ENCODE measurements at places on chromosomes 12 and 14.

DNA sequence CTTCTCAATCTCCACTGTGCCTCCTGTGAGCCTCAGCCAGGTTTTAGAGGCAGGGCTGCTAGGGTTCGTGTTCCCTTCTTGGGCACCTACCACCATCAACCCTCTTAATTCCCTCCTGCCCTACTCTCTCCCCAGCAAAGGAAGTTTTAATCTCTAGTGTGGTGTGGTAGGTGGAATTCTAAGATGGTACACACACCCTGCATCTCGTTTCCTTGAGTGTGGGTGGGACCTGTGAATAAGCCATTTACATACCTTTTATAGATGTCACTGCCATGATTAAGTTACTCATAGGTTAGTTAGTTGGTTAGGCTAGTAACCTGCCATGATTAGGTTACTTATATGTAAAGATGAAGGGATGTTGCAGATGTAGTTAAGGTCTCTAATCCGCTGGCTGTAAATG is 114.8 kb upstream of the VRK1 start:
- DNase-seq, result no peak

DNA sequence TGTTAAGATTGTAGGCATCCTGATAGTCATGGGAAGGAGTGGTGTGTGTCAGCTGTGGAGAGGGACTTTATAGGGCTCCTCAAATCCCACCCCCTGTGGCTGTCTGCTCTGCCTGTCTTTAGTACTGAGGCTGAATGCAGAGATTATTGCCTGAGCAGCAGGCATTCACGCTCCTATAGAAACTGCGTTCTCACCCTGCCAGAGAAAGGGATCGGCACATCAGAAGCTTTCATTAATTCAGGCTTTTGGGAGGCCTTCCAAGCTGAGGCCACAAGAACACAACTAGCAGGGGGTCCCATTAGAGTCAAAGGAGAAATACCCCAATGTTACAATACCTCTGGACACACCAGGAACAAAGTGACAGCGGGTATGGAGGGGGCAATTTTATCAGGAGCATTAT is 12.6 kb downstream of the KCNK10 start:
- no peak for DNase-seq

DNA sequence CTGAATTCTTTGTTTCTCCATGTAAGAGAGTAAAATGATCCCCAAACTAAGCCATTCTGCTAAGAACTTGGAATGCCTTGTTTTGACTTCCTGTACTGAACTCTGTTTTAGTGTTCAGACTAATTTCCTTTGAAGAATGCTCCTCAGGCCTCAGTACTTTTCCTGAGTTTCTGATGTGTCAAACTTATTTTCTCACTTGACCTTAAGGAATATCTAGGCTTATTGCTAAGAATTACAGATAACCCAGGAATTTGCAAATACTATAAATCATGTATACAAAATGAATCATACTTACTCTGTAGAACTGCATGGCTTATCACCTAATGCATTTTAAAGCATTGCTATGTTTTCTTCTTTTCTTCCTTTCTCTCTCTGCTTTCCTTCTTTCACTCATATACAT is 93.1 kb upstream of the PKP2 start:
- no peak for DNase-seq

- DNase-seq, result peak; percentile 62
Measured at GRCh38 chr12:11875414-11875935, 195.3 kb upstream of the BCL2L14 start.

- no peak for DNase-seq
Measured at GRCh38 chr14:93481758-93482157, 51.0 kb downstream of the UNC79 start.

DNA sequence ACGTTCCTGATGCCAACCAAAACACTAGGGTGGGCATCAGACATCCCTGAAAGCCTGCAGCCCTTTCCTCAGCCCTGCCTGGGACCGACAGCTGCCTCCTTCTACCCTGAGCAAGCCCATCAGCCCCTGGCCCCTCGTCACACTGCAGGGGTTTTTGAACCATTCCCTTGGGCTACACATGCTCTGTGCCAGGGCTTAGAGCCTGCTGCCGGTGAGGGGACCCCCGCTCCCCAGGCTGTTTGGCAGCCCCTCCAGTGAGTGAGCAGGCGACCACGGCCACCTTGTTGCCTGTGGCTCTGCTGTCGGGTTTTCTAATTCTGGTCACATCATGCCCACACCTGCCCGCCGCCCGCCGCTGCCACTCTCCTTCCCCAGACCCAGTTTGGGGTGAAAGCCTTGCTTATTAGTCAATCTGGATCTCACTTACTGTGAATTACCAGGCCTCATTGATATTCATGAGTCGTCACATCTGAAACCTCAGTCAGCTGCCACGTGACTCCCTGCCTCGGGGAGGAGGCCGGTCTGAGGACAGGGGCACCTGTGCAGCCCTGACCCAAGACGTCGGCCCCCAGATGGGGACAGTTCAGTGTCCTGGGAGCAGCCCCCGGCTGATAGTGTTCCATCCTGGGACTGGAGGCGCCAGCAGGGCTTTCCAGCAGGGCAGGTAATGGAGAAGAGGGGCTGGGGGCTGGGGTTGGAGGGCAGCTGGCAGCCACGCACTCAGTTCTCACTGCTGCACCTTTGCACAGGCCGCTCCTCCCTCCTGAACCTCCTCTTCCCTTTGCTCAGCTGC is 163.0 kb downstream of the RBM19 start:
- DNase-seq, result no peak

- DNase-seq, result no peak
Measured at GRCh38 chr12:49924628-49925246, 21.0 kb upstream of the FAIM2 start.

DNA sequence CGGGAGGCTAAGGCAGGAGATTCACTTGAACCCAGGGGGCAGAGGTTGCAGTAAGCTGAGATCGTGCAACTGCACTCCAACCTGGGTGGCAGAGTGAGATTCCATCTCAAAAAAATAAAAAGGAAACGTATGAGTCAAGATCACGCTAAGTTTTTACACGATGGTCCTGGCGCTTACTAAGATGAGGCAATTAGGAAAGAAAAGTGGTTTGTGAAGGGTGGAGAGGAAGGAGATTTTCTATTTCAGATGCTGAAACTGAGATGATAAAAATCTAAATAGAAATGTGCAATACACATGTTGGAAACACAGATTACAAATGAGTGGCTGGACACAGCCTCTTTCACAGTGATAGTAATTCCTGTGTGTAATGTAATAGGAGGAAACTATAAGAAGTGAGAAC is 63.2 kb downstream of the KDM5A start:
- DNase-seq, result no peak

- DNase-seq, result no peak
Measured at GRCh38 chr14:68886109-68886434, 93.0 kb downstream of the ACTN1 start.

- DNase-seq, result no peak
Measured at GRCh38 chr12:24913130-24913529, 35.8 kb downstream of the BCAT1 start.

GRCh38 chr12:91902860-91903683 is 242.6 kb downstream of the BTG1 start:
- no peak for DNase-seq

- DNase-seq, result no peak
Measured at GRCh38 chr12:1878695-1879094, 39.8 kb downstream of the CACNA2D4 start.

DNA sequence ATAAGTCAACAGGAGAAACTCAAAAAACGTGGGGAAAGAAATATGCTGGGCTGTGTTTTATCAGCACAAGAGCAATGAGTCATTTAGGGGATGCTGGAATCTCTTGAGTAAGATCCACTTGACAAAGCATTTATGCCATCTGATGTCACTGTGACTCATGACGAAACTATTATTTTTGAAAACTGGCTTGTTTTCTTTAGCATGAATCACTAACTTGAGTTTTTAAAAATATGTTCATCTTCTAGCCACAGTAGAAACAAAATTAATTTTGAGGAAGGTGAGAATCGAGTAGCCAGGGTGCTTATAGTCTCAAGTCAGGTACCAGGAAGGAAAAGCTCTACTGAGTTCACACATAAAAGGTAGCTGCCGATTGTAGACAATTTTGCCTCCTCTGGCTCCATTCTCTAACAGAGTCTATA is 456.2 kb upstream of the MGAT4C start:
- DNase-seq, result peak; percentile 29

- DNase-seq, result no peak
Measured at GRCh38 chr14:34460841-34461240, 1.2 kb downstream of the SPTSSA start.

DNA sequence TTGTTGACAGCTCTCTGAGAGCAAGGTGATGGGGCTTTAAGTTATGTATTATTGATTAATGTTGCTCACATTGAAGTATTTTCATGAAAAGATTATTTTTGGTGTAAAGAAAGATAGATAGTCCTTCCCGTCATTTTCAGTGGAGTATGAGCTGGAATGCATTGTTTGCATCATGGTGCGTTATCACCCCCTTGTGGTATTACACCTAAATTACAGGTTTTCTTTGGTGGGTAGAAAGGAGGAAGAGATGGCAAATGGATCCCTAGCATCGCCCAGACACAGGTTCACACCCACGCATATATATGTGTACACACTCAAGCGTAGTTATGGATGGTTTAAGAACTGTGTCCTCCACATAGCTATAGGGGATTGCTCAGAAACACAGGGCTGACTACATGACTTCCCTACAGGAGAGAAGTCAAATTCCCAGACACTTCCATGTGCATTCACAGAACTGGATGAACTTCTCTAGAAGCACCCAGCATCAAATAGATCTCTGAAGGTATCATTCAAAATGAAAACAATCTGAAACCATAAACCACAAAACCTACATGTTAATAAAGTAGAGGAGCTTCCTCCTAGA is 14.4 kb upstream of the SERPINA10 start:
- no peak for DNase-seq

- no peak for DNase-seq
Measured at GRCh38 chr14:77322250-77322902, 1.5 kb downstream of the GSTZ1 start.

- no peak for DNase-seq
Measured at GRCh38 chr12:88309546-88309945, 167.4 kb downstream of the TMTC3 start.

DNA sequence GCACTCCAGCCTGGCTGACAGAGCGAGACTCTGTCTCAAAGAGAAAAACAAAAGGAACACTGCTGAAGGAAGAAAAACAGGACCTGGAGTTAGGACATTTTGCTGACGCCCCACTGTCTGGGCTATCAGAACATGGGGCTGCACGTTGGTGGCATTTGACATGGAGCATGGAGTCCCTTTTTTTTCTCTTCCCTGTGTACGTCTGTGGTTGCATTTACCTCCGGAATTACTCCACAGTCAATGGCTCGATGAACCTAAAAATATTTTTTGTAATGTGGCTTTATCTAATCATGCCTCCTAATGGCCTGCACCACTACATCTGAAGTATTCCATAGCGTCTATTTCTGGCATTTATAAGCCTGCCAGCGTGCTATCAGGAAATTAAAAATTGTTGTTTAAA is 30.7 kb downstream of the TESC start:
- no peak for DNase-seq

GRCh38 chr12:60100852-60101251 is 505.0 kb downstream of the SLC16A7 start:
- peak; percentile 3 for DNase-seq

GRCh38 chr12:58419905-58420304 is 478.5 kb downstream of the ATP23 start:
- no peak for DNase-seq

DNA sequence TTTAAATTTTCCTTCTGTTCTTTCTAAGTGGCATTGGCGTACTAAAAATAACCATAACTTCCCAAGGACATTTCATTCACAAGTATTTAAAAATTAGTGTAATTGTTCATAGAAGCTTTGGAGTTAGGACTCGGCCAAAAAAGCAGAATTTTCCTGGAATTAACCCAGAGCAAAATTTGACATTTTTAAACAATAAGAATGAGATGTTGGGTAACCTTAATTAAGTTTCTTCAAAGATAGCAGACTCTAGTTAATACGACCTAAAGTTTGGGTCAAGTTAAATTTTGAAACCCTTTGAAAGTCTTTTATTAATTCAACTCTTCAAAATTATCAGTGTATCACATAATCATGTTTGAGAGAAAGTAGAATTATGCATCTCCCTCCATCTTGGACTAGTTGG is 118.3 kb downstream of the AKAP6 start:
- DNase-seq, result no peak

- DNase-seq, result no peak
Measured at GRCh38 chr12:121925358-121925695, 6.9 kb downstream of the CFAP251 start.

DNA sequence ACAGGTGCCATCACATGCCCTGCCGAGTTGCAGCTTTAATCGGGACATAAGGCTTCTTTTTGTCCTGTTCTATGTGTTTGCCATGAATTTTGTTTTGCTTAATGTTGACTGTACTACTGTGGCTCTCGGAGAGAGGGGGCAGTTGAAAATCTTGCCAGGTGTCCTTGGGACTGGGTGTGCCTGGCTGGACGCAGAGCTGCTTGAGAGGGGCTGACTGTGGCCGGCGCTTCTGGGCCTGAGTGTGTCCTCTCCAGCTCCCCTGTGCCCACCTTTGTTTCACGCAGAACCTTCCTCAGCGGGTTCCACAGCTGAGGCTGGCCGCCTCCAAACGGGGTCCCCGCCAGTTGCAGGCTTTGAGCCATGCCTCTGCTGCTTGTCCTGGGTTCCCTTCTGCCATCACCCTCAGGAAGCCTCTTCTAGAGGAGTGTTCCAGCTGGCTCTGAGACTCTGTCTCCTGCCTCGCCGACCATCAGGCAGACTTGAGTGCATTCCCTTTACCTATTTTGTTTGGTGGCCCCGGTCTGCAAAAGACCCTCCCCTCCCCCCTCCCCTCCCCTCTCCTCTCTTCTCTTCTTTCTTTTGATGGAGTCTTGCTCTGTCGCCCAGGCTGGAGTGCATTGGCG is 49.7 kb downstream of the DDX51 start:
- DNase-seq, result no peak

DNA sequence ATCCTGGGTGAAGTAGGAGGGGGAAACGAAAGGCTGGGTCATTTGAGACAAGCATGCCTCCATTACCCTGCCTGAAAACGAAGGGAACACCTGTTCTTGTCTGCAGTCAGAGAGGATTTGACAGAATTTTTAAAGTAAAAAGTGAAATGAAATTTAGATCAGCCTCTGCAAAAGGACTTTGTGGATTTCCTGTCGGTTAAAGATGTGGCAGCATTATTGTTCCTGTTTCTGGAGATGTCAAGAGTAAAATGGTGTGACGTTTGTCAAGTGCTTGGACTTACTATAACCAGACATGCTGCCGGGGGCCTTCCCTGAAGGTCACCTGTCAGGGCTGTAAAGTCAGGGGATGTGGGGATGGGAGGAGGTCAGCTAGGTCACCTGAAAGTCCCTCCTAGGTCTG is 32.0 kb downstream of the NRXN3 start:
- DNase-seq, result no peak

DNA sequence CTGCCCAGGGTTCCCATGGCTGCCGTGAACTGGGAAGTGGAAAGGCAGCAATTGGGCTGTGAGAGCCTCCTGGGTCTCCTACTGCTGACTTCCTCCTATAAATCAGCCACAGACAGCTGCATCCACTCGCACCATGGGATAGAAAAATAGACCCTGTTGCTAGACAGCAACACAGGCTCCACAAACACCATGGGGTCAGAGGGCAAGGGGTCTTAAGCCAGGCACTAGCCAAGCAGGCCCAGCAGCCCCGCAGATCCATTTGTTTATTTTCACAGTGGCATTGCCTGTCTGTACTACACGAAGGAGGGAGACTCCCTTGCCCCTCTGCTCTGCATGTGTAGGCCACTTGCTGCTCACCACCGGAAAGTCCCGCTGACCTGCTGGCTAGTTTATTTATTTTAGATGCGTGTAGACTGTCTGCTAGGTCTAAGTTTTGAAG is 139.8 kb downstream of the DACT1 start:
- DNase-seq, result no peak

GRCh38 chr12:76768576-76768975 is 4.7 kb downstream of the ZDHHC17 start:
- DNase-seq, result no peak

GRCh38 chr14:54085841-54086240 is 129.2 kb upstream of the BMP4 start:
- DNase-seq, result no peak

GRCh38 chr12:105667973-105668743 is 337.7 kb downstream of the C12orf75 start:
- DNase-seq, result no peak

Measured in Calu3 (cell line).